ENCODE measurements at places on chromosomes 16 and 17.

GRCh38 chr17:13638855-13639458, 37.2 kb upstream of the HS3ST3A1 start:
- peak; percentile 54 for DNase-seq

DNA sequence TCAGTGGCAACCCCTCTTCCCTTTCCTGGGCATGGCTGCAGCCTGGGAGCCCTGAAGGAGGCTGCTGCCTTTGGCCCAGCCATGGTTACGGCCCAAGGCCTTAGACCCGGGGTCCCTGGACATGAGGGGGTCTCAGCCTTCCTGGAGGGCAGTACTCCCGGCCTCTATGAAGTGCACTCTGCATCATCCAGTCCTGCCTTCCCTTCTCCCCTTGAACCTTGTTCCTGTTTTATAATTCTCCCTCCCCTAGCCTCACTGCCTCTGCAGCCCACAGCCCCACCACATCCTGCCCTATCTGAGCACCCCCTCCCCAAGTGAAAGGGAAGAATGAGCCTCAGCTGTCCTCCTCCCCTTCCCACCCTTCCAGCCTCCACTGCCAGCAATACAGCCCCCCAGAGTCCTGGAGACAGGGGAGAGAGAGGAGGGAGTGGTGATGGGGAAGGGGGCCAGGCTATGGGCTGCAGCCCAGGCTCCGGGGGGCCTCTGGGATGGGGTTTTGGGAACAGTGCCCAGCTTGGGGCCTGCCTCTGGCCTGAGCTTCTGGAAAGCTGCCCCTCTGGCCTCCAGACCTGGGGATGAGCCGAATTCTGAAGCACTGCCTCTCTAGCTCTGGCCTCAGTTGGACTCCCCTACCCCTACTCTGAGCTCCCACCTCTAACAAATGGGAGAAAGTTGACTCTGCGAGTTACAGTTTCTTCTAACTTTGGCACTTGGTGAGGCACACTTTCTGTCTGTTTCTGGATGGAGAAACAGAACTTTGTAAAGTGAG, 7.6 kb downstream of the CCR7 start:
- DNase-seq, result no peak

DNA sequence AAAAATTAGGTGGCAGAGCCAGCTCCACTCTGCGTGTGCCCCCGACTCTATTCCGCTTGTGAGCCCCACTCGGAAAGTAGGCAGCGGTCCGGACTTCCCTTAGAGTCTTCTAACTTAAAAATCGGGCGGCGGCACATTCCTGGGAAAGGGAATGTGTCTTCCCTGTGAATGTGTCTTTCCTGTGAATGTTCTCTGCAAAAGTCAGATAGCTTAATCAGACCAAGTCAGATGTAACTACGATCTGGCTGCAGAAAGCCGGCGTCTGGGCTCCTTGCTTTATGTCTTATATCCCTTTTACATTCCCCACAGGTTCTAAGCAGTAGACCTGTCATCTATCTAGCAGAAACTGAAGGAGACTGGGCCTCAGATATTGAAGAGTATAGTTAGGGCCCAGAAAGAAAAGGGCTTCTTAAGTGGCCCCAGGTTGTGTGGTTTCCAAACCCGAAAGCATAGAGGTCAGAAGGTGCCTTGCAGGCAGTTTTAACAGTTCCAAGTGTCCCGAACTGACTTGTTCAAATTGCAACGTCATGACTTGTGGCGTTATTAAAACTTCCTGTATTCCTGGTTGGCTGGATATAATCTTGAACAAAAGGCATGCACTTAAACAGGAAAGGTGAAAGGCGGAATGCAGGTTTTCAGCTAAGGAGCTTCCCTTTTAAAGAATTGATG, 601 bp downstream of the PHKB start:
- DNase-seq, result peak; percentile 49

- peak; percentile 27 for DNase-seq
Observed at GRCh38 chr17:70855401-70856054, 686.2 kb downstream of the KCNJ2 start.

DNA sequence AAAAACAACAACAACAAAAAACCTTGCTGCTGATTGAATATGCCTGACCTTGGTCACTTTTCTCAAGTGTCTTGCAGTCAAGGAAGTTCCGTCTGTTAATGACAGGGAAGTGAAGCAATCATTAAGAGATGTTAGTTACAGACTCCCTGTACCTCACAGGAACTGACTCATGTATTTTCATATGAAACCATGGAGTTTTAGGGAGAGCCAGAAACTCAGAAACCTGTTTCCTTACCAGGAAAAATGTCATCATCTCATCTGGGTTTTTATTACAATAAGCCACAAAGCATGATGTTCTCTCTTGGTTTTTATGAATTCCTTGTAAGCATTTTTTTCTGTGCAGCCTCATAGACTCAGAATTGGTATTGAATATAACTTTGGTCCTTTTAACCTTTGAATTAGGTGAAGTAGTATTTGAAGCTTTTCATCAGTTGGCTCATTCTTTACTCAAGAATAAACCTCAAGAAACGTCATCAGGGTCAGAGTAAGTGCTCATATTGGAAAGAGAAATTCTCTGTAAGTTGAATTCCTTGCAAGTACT, 10.3 kb downstream of the LYRM1 start:
- DNase-seq, result peak; percentile 53

- no peak for DNase-seq
Observed at GRCh38 chr17:51013322-51013721, 107.3 kb downstream of the SPAG9 start.
